ENCODE measurements at places on chromosomes 1 and 21.

DNA sequence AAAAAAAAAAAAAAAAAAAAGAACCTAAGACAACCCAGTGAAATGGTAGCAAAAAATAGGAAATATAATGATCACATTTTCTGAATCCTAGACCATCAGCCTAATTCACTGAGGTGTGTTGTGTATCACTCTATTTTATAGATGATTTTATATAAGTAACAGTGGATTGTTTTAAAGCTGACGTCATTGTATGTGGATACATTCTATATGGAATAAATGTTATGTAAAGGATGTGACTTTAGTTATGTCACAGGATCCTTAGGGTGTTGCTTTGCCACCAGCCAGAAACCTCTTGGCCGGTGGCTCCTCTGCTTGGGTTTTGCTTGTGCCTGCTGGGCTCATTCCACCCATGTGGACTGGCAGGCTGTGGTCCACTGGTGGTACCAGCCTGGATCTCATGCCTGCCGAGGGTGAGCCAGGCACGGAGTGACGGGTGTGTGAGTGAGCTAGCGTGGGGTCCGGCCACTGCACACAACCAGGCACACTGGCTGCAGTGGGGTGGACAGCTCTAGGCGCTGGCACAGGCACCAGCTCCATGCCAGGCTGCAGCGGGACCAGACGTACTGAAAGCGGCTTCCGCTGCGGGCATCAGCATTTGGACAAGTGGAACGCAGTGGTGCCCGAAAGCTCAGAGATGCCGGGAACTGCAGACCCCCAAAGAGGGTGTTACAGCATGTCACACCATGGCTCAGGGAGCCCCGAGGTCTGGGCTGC lies 44.5 kb downstream of the ZBTB8OS start:
- no peak for DNase-seq

- DNase-seq = no peak
These were observed 188.1 kb upstream of the KIAA0040 start for GRCh38 chr1:175380521-175381300.

- no peak for DNase-seq
These were observed 54.9 kb downstream of the NVL start for GRCh38 chr1:224274970-224275626.

GRCh38 chr1:91549041-91549735 lies 48.5 kb downstream of the CDC7 start:
- no peak for DNase-seq

- no peak for DNase-seq
These were observed 305.2 kb upstream of the FMN2 start for GRCh38 chr1:239786464-239786863.

GRCh38 chr1:72915581-72915980 lies 633.2 kb upstream of the NEGR1 start:
- no peak for DNase-seq

DNA sequence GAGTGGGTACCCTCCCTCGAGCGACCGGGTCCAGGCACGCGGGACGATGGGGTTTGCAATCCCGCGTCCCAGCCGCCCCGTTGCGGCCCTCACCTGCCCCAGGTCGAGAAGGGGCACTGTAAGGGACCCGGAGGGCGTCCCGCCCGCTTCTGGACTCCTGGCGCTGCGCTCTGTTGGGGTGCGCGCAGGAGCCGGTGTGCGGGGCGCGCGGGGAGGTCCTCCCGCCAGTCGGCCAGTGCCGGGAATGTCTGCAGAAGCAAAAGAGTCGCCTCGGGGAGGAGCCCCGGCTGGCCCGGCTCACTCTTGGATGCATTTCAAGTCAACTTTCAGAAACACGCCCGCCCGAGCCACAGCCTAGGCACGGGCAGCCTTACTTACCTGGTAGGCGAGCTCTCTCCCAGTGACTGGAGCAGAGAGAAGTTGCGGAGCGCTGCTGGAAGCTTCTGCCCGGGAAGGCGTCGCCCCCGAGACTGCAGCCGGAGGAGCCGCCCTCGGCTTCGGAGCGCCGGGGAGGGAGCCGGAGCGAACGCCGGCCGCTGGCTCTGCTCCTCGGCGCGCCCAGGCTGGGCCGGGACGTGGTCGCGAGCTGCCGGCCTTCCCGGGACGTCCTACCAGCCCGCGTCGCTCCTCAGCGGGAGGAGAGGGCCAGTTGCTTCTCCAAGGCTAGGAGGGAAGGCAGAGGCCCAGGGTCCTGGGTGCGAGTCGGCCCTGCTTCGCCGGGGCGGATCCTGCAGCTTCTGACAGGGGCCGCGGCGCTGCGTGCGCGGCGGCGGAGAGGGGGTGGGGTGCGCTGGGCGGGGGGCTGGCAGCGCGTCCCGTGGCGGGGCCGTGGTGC lies at the start of gene LMX1A:
TSS of gene LMX1A (minus strand) at position 739 of the 835 bp plus-strand sequence. CDS start 1,156 bp downstream, outside the sequence.
- DNase-seq = no peak

DNA sequence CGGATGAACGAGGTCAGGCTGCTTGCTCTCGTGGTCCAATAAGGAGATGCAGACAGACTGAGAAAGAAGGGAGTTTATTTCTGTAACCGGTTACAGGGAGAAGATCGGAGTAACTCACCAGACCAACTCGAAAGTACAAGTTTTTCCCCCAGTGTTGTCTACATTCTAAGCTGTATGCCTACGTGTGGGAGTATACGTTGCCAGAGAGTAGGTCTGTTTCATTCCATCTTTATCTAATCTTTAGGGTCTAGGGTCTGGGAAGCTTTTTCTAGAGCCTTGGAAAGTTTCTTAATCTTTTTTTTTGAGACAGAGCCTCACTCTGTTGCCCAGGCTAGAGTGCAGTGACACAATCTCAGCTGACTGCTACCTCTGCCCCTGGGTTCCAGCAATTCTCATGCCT lies 4.7 kb upstream of the PADI1 start:
- DNase-seq = no peak

DNA sequence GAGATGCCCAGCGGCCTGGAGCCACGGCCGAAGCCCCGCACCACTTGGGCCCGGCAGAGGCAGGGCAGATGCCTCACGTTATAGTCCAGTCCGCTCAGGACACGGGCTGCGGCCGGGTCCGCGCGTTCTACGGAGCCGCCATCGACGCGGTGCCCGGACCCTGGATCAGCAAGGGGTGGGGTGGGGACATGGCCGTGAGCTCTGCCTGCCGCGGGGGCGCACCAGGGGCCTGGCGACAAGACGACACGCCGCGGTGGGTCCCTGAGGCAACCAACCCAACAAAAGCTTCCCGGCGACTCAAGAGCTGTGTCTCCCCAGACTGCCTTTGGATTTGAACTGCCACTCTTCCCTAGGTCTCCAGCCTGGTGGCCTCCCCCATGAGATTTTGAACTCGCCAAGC lies 211.4 kb upstream of the GREM2 start:
- no peak for DNase-seq

DNA sequence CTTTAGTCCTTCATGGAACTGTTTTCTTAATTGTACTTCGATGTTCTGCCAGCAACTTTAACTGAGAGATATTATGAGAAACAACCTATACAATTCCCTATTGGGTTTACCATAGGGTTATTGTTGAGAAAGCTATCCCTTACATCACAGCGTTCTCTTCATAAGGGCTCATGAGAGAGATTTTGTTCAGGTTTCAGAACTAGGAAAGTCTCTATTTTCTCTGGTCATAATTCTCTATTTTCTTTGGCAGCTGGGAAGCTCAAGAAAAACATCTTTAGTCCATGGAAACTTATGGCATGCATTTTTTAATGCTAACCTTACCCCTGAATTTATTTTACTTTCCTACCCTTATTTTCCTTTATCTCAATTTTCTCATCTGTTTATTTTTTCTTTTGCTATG lies 38.2 kb downstream of the NMNAT2 start:
- DNase-seq = no peak

DNA sequence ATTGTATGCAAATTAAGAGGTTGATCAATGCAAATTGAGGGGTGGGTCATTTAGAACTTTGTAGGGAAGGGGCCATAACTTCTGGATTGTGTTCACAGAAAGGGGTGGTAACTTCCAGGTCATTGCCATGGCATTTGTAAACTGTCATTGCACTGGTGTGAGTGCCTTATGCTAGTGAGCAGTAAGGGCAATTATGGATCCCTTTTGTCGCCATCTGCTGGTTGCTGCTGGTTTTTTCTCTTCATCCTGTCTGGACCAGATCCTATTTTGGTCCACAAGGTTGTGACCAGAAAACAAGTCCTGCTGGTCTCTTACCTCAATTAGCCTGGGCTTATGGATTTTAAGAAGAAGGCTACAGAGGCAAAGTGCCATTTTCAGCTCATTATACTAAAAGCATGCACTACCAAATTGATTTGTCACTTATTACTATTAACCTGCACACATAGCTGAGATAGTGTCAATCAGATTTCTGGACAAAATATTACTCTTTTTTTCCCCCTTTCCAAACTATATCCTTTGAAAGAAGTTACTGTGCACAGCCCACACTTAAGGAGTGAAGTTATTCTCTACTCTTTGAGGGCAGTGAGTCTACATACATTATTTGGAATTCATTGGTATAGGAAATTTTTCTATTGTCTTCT lies 196.2 kb downstream of the ZC3H11B start:
- DNase-seq = peak; percentile 20

GRCh38 chr1:230504310-230504709 lies 78.2 kb upstream of the PGBD5 start:
- no peak for DNase-seq

DNA sequence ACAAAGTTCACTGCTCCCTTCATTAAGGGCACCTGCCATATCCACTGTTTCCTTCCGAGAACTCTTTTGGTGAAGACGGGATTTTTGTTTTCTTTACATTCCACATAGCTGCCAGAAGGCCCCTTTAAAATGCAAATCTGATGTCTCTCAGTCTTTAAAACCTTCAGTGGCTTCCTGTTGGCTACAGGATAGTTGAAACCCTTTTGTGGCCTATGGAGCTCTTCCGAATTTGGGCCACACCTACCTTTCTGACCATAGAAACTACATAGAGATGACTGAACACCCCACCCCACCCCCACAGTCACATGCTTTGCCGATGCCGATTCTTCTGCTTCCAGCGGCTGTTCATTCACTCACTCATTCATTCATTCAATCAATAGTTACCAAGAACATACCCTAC lies 502.6 kb downstream of the KIF26B start:
- no peak for DNase-seq

DNA sequence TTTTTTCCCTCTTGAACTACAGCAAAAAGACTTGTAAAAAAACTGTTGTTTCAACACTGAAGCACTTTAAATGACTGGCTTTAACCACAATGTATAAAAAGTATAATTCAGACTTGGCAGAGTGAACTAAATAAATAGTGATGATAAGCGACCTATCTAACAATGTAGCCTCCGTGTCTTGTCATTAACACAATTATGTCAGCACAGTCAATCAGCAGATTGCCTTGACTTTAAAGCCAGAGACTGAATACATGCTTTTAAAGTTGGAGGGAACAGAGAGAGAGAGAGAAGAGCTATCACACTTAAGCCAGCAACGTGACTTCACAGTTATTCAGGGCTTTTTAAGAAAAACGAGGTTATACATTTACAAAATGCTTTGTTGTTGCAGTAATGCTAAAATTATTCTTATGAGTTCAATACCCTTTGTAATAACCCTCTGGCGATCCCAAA lies 378.1 kb downstream of the LMO4 start:
- DNase-seq = no peak

GRCh38 chr1:63854091-63854490 lies 80.3 kb downstream of the ROR1 start:
- DNase-seq = no peak

GRCh38 chr1:234963904-234964702 lies 164.5 kb downstream of the TOMM20 start:
- DNase-seq = no peak

DNA sequence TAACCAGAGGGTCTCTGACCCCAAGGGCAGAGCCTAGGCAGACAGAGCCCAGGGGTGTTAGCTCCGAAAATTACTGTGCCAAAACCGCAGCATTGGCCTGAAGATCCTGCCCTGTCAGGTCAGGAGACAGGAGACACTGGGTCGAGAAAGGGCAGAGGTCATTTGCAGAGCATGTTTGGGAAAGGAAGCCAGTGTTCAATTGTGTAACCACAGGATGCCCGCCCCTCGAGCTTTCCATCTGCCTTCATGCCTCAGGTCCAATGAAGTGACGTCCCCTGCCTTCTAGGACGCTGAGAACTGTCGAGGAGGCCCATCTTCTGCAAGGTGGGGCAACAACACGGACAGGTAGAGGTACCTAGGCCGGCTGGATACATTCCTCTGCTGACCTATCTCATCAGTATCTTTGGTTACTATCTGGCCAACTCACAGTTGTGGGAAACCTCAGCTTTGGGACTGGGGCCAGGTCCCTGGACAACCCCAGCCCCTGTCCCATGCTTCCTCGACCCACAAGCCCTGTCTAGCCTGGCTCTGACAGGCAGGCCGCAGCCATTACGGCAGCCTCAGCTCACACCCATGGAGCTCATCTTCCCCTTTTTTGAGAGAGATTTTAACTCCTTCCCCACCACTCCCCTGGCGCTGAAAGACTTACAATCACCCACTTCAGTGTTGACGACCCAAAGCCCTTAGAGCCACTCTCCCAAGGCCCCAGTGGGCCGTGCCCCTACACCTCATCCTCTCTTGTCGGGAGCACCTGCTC lies 1.3 kb downstream of the ARL8A start:
- DNase-seq = no peak

- no peak for DNase-seq
These were observed 457.2 kb upstream of the ADAMTS5 start for GRCh38 chr21:27423906-27424595.

DNA sequence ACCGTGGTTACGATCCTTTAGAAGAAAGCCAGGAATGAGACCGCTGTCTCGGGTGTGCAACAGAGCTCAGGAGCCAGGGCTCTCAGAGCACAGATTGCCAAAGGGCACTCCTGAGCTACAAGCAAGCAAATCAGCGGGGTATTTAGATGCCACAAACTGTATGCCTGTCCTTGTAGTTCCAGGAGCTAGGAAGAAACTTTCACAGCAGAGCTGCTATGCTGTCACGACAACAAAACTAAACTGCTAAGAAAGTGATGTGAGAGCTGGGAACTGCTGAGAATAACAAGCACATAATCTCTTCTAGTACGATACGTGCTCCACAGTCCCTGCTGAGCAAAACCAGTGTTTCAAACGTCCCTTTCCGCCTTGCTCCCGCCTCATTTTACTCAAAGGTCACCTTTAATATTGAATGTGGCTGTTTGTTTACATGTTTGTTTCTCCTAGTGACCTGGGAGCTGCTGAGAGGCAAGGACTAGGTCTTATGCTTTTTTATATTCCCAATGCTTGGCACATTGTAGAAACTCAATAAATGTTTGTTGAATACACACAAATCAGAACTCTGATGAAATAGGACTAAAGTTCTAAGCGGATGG lies 14.7 kb downstream of the GREM2 start:
- no peak for DNase-seq

GRCh38 chr1:58162952-58163550 lies 383.5 kb downstream of the OMA1 start:
- no peak for DNase-seq

DNA sequence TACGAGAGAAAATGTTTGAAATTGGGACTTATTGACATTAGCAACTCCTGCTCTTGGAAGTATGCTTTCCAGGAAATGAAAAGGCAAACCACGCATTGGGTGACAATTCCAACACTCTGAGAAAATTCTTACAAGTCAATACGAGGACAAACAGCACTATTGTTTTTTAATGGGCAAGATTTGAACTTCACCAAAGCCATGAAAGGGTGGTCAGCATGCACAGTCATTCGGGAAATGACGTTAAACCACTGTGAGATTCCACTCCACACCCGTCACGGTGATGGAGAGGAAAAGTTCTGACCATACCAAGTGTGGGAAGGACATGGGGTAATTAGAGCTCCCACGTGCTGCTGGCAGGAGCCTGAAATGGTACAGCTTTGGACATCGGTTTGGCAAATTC lies 12.2 kb upstream of the PRXL2B start:
- no peak for DNase-seq

Data from stimulated activated CD8-positive, alpha-beta memory T cell treated with anti-CD3 and anti-CD28 coated beads, Interleukin-15, amount 100 ng/mL, for 48 hours (primary cell).